DMS153 (cell line): ENCODE measurements at places on chromosomes 7 and 10.

- peak; percentile 10 for DNase-seq
Observed at GRCh38 chr10:35447693-35448407, 111.5 kb downstream of the CCNY start.

GRCh38 chr7:879706-880105 is 3.4 kb downstream of the GET4 start:
- no peak for DNase-seq

- no peak for DNase-seq
Observed at GRCh38 chr10:42755028-42755451, 27.6 kb upstream of the BMS1 start.

GRCh38 chr10:107059872-107060271 is 104.6 kb downstream of the SORCS1 start:
- DNase-seq, result no peak

- DNase-seq, result no peak
Observed at GRCh38 chr7:63789378-63790176, 209.1 kb upstream of the ZNF722 start.

- peak; percentile 13 for DNase-seq
Observed at GRCh38 chr7:40937879-40938278, 765.0 kb downstream of the INHBA start.
